Activated CD4-positive, alpha-beta memory T cell treated with anti-CD3 and anti-CD28 coated beads for 36 hours (primary cell): ENCODE measurements at places on chromosomes 4 and X. TPM values are rescaled to one million over a fixed set of nuclear protein-coding genes. Genes with fewer than 3 reads are reported as not detected.

DNA sequence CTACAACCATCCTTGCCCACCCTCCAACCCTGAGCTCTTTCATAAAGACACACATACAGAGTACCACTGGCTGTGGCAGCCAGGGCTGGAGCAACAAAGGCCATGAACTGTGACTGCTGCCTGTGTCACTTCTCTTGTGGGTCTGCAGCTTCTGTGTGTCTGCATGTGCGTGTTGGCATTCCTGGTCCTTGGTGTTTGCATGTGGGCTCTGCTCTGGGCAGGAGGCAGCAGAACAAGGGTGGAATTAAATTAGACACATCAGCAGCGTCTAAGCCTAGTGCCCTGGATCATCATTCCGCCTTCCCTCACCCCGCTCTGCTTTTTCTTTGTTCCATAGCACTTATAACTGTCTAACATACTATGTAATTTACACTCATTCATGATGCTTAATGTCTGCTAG lies 157.7 kb downstream of the MGST2 start:
- DNase-seq, result no peak

DNA sequence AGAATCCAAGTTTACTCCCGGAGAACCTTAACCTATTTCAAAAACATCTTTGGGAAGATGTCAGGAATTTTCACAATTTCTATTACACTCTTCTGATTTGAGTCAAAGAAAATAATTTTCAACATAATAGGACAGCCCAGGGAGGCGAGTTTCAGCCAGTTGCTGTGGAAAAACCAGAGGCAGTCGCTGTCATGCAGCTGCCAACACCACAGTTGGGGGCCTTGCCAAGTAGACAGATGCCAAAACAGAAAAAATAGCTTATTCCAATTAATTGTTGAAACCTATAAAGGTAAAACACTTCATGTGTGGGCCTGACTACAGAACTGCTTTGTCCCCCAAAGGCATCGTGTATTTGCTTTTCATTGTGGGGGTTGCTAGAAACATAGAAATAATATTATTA lies 225.8 kb downstream of the DMD start:
- DNase-seq, result no peak

DNA sequence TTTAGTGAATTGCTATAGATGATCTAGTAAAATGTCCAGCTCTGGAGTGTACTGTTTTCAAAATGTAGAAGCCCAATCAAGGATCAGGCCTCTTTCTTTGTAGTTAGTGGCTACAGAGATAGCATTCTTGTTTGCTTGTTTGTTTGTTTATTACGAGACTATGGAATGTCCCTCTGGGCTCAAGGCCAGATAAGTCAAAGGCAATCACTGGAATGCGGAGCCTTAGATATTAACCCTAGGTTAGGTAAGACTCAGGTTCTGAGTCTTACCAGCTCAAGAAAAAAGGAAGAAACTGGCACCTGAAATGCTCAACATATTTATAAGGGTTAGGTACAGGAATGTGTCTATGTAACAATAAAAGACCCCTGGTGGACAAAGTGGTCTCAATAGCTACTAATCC lies 261.5 kb downstream of the SLC7A11 start:
- DNase-seq, result no peak

- no peak for DNase-seq
Measured at GRCh38 chrX:8194216-8194615, 23.1 kb upstream of the VCX2 start.

The SMIM10L2A gene
- 0.31 TPM for total RNA-seq

- DNase-seq, result no peak
Measured at GRCh38 chrX:7216981-7217587, 69.1 kb upstream of the PUDP start.

GRCh38 chr4:128570387-128570975 lies 239.0 kb upstream of the JADE1 start:
- no peak for DNase-seq
